Stimulated activated CD4-positive, alpha-beta T cell treated with anti-CD3 and anti-CD28 coated beads, Interleukin-2, amount 100 ng/mL, for 48 hours (primary cell): ENCODE measurements at places on chromosomes 7 and 10.

GRCh38 chr7:668139-668931, 58.2 kb upstream of the DNAAF5 start:
- no peak for DNase-seq

DNA sequence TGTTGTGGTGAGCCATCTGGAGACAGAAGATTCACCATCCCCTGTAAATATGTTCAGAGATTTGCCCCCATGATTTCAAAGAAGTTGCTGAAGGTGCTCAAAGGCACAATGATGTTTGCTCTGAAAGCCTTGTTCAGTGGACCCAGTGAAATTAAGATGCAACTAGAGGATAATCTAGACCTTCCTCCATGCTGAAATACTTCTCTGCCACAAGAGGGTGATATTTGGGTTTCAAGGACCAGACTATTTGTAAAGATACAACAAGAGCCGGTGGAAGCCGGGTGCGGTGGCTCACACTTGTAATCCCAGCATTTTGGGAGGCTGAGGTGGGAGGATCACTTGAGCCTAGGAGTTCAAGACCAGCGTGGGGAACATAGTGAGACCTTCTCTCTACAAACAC, 13.5 kb upstream of the MSRB2 start:
- no peak for DNase-seq

GRCh38 chr7:106763717-106764116, 101.4 kb upstream of the PIK3CG start:
- DNase-seq: no peak

DNA sequence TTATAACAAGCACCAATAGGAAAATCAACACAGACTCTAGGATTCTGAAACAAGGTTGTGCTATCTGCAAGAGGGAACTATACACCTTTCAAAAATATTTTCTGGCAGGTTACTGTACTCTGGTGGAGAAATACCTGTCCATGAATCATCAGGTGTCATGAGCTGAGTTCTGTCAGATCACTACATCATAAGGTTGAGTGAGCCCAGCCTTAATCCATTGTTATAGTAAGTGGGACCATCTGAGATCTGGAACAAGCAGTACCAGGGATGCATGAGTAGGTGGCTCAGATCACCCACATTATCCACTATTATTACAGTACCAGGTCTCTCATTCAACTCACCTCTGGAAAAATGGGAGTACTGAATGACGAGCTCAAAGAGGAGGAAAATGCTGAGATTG, 212.4 kb downstream of the DGKI start:
- DNase-seq: no peak

DNA sequence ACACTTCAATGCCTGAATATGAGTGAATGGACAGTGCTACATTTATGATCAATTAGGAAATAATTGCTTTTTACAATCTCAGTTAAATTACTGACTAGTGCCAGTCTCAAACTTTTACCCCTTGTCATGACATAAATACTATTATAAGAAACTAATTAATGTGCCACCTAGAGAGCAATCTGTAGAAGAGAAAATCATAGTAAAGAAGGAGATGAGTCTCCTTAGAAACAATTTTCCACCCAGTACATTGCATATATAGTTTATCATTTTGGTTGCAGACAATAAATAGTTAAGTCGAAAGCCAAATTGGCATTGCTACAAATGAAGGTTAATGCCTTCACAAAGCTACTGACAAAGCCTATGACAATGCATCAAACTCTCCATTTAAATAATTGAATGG, 68.6 kb downstream of the SLC13A1 start:
- DNase-seq: no peak

DNA sequence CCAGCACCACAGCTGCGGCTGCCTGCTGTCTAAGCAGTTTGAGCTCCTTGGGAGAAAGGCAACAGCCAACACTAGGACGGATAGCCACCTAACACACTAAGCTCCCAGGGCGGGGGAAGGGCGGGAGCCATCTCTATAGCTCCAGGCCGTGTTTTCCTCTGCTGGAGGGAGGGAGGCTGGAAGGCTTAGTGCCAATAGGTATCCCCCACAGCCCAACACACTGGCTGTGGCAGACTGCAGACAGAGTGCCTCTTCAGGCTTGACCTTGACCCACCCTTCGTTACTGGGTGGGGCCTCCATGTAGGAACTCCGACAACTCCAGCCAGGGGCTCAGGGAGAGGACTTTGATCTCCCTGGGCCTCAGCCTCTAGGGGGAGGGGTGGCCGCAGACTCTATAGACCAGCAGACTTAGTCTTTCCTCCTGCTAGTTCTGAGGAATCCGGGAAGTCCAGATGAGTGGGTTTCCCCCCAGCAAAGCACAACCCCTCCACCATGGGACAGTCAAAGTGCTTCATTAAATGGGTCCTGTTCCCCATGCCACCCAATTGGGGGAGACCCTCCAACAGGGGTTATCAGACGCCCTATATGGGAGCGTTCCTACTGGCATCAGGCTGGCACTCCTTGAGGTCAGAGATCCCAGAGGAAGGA, 314.4 kb upstream of the MKI67 start:
- no peak for DNase-seq

DNA sequence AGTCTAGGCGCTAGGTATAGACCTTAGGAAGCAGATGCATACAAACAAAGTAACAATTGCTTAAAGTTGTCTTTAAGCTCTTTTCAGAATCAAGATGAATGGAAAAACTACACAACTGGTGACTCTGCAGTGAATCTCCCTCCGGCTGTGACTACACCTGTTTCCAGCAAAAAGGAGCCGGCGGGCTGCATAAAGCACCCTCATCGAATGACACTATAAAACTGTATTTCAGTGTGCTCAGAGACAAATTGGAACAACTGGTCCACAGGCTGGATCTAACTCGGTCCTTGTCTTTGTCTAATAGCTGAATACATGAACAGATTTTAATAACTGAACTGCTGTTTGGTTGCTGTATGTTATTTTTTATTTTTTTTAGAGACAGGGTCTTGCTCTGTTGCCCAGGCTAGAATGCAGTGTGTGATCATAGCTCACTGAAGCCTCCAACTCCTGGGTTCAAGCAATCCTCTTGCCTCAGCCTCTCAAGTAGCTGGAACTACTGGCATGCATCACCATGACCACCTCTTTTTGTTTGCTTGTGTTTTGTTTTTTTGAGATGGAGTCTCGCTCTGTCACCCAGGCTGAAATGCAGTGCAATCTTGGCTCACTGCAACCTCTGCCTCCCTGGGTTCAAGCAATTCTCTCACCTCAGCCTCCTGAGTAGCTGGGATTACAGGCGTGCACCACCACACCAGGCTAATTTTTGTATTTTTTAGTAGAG, 64.2 kb upstream of the SVIL start:
- DNase-seq: no peak

DNA sequence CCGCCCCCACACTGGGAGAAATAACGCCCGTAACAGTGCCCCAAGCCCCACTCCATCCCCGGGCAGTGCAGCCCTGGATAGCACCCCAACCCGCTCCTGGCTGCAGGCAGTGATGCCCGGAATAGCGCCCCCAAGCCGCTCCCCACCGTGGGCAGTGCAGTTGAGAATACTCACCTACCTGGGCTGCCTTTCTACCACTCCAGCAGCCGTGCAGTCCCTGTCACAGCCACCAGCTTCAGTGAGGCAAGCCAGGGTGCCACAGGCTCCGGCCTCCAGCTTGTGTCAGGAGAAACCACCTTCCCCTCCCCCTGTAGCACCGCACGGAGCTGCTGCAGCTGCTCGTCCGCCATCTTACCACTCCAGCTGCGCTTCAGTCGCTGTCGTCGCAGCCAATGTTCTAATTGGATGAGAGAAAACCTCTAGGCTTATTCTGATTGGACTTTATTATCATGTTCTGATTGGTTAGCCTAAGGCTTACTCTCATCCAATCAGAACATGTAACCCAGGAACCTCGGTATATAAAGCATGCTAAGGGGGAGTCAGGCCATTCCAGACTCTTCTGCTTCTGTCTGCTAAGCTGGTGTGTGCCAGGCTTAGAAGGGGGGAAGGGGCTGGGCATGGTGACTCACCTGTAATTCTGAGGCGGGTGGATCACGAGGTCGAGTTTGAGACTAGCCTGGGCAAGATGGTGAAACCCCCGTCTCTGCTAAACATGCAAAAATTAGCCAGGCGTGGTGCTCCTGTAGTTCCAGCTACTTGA, 53.2 kb upstream of the ZNF33B start:
- DNase-seq: no peak

DNA sequence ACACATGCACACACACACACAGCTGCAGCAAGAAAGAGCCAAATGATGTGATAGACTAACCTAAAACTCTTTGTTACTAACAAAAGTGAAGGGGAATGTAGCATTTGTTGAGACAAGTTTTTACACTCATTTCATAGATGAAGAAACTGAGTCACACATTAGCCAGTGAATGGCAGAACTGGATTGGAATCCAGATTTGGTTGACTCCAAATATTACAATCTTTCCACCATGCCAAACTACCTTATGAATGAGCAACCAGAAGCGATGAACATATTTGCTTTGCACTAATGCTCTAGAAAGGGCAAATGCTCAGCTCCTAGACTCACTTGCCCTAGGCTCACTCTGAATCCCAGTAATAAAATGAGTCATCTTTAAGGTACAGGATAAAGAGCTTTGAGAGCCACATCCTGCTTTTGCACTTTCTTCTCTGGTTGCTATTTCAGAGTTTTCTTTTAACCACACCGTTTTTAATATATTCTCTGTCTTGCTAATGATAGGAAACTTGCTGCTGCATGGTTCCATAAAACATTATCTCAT, 111.9 kb downstream of the GPAM start:
- no peak for DNase-seq

DNA sequence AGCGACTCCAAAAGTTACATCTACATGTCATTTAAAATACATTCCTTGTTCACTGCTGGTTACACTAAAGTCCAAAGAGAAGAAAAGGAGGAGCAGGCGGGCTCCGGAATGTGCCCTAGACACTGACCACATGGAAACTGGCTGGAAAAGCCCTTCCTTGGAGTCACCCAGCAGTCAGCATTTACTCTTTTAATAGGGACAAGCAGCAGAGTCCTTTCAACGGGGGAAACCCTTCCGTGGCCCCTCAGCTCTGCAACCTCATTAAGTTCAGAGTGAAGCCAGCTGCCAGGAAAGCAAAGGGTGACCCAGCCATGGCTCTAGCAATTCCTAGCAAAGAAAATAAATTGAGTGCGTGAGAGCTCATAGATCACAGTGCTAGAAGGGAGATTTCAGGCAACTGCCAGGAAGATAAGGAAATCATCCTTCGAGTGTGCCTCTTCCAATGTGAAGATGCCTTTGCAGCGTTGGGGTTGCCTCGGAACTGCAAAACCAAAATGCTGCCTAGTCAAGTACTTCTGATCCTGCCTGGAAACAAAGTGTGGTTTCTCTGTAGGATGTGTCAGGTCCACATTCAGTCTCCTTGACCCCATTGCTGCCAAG, 101.6 kb downstream of the SORBS1 start:
- no peak for DNase-seq

GRCh38 chr7:36871863-36872262, 147.6 kb upstream of the AOAH start:
- DNase-seq: no peak

DNA sequence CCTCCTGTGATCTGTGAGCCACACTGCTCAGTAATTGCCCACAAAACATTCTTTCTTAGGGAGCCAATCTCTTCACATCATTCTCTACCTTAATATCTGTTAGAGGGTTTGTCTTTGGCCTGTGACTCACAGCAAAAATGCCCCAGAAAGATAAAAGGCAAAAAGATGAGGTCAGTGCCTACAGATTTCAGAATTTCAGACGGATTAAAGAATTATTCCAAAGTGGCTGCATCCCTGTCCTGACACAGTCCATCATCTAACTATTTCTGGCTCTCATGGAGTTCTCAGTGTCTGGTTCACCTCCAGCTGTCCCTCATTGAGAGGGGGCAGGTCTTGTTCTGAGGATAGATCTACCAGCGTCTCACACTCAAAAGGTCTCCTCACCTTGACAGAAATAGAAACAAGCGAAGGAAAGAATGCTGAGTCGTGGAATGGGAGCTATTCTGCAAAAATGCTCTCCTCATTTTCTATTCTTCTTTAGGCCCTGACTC, 138.5 kb upstream of the AOAH start:
- no peak for DNase-seq

- no peak for DNase-seq
Observed at GRCh38 chr7:6630007-6630849, 6.9 kb upstream of the ZNF316 start.

- no peak for DNase-seq
Observed at GRCh38 chr10:119166118-119166500, 595 bp upstream of the SFXN4 start.

DNA sequence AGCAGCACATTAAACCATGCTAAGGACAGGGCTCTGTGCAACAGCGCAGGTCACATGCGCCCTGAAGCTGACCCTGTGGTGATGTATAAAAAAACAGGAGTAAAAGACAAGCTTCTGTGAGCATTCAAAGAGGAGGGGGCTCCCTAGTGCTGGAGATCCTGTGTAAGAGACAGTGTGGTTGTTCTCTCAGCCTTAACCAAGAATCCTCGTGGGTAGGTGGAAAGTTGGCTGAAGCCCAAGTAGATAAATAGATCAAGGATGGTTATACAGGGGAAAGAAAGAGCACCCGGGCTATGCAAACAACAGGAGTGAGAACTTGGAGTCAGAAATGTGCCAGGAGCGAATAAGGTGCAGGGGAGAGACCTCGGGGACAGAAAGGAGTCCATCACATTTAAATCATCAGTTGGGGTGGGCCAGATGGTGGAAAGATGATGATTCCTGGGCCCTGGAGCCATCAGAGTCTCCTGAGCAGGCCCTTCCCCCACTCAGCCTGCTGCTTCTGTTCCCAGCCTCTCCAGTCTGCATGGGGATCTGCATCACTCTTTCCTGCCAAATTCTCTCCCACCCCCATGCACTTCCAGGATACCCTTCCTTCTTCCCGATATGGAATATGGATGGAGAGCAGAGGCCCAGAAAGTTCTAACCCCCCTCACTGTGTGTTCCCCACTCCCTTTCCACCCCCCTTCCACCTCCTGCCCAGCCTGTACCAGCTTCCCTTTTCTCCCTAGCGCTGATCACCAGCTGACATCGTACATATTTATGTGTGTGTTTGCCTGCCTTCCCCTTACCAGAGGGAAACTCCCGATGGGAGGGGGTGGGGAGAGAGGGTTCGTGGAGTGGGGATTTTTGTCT, 78.1 kb upstream of the PRR15 start:
- no peak for DNase-seq

GRCh38 chr10:125014086-125014830, 72.3 kb downstream of the ZRANB1 start:
- DNase-seq: no peak

- no peak for DNase-seq
Observed at GRCh38 chr7:44461387-44461786, 29.1 kb downstream of the NUDCD3 start.
